ENCODE measurements at places on chromosomes 1 and 21.
A peak's percentile ranks its signal among the peaks of the same experiment; 100 is the strongest.

DNA sequence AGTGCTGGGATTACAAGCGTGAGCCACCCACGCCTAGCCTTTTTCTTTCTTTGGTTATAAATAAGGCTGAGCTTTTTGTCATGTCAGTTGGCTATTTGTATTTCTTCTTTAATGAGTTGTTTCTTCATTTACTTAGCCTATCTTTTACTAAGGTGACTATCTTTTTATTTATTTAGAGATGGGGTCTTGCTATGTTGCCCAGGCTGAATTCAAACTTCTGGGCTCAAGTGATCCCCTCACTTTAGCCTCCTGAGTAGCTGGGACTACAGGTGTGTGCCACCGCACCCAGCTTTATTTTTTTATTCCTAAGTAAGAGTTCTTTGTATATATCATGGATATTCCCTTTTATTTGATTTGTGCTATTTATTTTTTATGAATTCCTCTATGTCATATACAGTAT is 11.9 kb downstream of the DMBX1 start:
- DNase-seq = no peak

DNA sequence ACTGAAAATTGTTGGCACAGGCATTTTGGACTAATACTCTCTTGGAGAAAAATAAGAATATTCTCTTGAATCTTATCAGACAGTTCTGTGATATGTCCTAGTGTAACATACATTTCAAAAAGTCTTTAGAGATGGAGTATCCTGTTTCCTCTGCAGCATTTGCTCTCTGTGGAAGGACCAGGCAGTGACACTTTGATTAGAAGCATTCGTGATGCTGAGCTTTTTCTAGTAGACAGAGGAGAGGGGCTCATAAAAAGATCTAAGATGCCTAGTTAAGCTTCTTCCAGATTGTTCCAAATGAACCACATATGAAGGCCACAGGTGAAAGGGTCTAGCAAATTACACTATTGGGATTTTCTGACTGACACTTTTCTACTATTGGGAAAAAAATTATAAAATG is 120.3 kb downstream of the C1orf21 start:
- no peak for DNase-seq

- DNase-seq = no peak
Measured at GRCh38 chr1:41056907-41057306, 35.4 kb upstream of the SLFNL1 start.

- no peak for DNase-seq
Measured at GRCh38 chr21:43865540-43866259, 677 bp downstream of the AGPAT3 start.

DNA sequence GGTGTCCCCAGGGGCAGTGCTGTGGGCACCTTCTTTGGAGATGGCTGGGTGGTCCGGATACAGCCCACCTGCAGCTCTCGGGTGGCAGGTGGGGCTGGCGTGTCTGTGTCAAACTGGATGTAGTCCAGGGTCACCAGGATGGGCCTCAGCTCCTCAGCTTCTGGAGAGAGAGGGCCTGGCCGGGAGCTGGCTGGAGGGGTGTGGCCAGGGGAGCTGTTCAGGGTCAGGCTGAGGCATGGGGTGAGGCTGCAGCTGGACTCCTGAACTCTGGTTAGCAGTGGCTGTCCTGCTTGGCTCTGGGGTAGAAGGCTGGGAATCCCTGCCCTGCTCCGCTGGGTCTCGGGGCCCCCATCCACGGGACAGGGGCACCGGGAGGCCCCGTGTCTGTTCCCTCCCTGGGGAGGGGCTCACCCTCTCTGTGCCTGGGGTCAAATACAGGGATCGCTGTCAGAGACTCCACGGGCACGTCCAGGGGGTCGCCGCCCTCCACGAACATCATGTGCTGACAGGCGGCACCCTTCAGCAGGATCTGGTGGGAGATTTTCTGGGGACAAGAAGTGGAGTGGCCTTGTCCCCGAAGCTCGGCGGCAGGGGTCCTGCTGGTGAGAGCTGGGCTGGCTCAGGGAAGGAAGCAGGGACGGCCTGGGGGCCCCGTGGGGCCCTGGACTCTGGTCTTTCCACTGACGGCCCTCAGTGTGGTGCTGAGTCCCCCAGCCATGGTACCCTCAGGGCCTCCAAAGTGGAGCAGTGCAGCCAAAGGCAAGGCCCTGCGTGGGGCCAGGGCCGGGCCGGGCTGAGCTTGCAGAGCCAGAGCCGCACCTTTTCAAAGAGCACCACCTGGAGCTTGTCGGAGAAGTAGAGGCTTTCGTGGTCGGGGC is 4.1 kb upstream of the TMEM52 start:
- DNase-seq = no peak

- no peak for DNase-seq
Measured at GRCh38 chr1:221139991-221140390, 260.7 kb downstream of the HLX start.

DNA sequence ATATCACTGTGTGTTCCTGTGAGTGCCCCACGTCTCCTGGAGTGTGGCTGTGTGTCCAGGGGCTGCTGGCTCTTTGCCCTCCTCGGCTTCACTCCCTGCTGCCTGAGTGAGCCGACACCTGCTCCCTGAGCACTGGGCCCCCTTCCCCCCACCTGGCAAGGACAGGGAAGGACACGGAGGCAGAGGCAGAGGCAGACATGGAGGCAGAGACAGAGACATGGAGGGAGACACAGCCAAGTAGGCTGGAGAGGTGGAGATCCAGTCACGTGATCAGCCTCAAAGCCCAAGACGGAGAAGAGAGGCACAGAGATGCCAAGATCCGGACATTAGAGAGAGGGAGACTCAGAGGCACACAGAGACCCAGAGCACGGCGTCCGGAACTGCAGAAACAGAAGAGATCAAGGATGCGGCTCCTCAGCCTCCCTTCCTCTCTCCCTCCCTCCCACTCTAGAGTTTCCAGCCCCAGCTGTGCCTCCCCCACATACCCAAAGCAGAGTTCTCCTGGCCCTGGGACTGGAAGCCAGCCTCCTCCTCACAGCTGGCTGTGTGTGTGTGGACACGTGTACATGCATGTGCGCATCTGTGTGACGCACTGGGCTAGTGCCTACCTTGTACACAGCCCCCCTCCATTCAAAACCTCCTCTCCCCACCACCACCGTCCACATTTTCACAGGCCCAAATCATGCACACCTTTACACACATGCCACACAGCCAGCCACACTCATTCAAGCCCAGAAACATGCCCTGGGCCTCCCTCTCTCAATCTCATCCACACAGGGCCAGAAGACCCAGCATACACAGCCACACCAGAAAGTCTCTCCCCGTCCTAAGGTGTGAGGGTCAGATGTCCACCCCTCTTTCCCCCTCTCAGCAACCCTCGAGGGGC is 39.1 kb upstream of the WASF2 start:
- no peak for DNase-seq

GRCh38 chr1:55821234-55821633 is 606.1 kb upstream of the USP24 start:
- DNase-seq = no peak

DNA sequence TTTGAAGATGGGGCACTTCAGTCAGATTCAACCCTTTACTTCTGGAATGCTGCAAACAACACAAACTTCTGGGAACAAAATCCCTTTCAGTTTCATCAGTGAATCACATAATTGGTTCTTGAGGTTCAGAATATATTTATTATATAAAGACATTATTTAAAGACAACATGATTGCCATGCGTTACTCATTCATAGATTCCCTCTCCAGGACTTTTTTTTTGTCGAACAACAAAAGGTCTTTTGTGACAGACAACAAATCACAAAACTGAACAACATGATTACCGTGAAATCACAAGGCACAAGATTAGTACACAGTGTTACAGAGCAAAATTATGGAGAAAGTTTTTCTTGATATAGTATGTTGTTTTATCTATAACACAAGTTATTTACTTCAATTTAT is 1815.0 kb downstream of the NCAM2 start:
- no peak for DNase-seq

DNA sequence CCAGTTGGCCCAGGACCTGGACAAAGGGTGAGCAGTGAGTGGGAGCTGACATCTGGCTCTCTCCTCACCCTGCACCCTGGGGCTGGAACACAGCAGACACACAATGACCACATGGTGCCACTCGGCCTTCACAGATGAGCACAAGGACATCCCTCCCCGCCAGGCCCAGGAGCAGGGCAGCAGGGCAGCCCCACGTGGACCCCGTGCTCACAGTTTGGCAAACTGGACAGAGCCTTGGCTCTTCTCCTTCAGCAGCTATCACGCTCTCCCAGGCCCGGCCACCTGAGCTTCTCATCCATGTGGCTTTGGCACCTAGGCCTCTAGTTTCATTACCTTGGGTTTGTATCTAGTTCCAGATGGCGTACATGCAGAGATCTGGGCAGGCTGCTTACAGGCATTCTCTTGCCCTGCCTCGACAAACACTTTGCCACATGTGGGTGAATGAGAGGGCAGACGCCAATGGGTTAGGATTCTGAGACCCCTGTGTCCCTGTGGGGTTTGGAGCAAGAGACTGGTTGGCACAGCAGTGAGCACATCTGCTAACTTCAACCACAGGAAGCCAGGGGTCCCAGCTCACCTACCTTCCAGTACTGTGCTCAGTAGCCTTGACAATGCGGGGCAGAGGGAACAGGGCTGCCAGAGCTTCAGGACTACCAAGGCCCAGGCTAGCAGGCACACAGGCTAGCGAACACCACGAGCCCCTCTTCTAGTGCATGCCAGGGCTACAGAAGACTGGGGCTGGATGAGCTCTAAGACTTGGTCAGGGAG is 3.4 kb upstream of the PTPRF start:
- no peak for DNase-seq

- DNase-seq = no peak
Measured at GRCh38 chr1:89630048-89630447, 2.9 kb upstream of the LRRC8C start.

DNA sequence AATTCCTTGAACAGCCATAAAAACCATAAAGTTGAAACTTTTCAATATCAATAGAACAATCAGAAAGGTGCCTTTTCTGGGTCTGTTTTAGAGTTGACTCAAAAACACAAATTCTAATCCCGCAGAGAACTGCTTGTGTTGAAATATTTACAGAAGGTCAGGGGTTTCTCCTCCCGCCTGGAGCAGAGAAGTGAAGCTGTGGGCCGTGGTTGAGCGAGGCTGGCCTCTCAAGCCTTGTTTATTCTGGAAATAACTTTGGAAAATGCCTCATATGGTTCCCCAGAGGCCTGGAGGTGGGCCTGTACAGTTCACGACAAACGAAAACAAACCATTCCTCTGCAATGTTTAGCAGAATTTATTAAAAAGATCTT is 90.8 kb upstream of the ERRFI1 start:
- no peak for DNase-seq

DNA sequence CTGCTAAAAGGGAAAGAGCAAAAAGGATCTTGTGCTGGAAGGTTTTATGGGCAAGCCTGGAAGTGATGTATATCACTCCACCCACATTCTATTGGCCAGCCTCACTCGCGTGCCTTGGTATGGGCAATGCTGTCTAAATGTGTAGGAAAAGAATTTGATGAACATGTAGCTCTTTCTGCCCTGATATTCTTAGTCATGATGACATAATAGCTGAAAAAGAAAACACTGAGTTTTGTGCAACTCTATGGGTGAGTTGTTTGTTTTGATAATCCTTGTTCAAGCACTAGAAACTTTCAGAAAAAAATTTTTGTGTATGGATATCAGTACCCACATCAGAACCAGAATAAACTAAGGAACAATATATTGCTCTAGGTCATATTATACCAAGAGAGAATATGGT is 231.5 kb upstream of the ST6GALNAC5 start:
- DNase-seq = no peak

DNA sequence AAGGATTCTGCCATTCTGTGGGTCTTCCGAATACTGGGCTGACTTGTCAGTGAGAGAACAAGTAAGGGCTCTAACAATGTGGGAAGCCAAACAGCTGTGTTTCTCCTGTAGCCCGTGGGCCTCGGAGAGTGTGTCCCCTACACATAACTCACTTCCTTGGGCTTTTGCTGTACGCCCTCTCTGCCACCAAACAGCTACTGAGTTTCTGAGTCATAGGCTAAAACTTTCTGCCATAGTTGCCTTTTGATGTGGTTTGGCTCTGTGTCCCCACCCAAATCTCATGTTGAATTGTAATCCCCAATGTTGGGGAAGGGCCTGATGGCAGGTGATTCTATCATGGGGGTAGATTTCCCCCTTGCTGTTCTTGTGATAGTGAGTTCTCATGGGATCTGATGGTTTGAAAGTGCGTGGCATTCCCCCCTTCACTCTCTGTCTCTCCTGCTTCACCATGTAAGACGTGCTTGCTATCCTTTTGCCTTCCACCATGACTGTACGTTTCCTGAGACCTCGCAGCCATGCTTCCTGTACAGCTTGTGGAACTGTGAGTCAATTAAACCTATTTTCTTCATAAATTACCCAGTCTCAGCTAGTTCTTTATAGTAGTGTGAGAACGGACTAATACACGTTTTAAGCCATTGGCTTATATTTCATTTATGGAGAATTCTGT is 194.8 kb upstream of the HMCN1 start:
- DNase-seq = no peak

- DNase-seq = no peak
Measured at GRCh38 chr1:53732912-53733317, 6.0 kb downstream of the GLIS1 start.

DNA sequence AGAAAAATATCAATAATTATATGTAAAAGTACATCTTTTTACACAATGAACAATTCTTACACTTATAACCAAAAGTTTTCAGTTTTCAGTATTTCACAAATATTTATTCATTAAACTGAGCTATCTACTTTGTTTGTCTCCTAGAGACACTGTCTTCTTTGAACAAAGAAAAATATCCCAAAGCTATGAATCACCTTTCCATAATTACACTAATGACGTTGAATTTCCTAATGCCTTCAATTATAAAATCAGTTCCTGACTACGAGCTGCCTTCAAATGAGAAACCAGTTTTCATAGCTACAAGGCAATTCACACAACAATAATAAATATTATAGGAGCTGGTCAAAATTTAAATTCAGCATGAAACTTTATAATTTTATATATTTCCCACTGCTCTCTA is 201.8 kb upstream of the BRINP3 start:
- DNase-seq = no peak

GRCh38 chr1:244341455-244342450 is 110.0 kb downstream of the ADSS2 start:
- peak; percentile 85 for DNase-seq

GRCh38 chr1:185213091-185213490 is 56.1 kb downstream of the SWT1 start:
- no peak for DNase-seq

- no peak for DNase-seq
Measured at GRCh38 chr21:43930074-43930847, 65.2 kb downstream of the AGPAT3 start.

DNA sequence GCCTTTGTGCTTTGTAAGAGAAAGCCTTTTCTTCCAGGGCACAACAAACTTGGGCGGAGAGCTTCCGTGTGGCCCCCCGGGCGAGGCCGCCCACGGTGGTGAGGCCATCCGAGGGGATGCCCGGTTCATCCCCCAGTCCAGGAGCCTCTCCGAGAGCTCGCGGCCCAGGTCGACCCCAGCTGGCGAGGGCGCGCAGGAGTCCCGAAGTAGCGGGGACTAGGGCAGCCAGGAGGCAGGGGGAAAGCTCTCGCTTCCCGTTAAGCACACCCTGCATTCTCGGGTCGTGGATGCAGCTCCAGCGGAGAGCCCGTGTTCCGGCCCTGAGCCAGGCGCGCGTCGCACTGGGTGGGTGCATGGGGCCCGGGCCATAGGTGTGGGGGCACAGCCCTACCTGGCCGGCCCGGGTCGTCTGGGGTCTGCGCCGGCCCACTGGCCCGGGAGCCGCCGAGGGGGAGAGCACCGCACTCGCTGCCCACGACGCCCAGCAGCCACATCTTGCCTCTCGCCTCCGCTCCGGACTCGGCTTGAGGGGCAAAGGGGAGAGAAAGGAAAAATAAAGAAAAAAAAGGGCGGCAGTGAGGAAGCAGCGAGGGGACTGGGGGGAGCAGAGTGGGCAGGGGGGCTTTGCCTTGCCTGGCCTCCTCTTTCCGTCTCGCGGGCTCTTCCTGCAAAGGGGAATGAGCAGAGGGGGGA is 1.8 kb downstream of the RNF220 start:
- no peak for DNase-seq

All from kidney capillary endothelial cell (primary cell).